Urothelium cell line (cell line): ENCODE measurements at places on chromosomes 4 and X.

GRCh38 chrX:73213734-73214425 is 771 bp downstream of the NAP1L2 start:
- peak; percentile 11 for DNase-seq

DNA sequence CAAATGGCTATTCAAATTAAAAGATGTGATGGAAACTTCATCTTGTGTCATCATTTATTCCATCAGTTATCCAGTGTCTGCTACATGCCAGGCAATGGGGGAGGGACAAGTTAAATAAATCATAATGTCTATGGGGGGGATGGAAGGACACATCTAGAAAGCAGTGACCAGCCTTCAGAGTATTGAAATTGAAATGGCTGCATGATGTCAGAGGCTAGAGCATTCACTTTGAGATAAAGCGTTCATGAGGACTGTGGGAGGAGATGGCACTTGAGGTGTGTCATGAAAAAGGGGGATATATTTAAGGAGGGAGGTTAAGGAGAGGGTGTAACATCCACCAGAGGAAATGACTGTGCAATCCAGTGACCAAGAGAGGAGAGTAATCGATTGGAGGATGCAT is 50.6 kb downstream of the SLIT2 start:
- DNase-seq, result no peak

DNA sequence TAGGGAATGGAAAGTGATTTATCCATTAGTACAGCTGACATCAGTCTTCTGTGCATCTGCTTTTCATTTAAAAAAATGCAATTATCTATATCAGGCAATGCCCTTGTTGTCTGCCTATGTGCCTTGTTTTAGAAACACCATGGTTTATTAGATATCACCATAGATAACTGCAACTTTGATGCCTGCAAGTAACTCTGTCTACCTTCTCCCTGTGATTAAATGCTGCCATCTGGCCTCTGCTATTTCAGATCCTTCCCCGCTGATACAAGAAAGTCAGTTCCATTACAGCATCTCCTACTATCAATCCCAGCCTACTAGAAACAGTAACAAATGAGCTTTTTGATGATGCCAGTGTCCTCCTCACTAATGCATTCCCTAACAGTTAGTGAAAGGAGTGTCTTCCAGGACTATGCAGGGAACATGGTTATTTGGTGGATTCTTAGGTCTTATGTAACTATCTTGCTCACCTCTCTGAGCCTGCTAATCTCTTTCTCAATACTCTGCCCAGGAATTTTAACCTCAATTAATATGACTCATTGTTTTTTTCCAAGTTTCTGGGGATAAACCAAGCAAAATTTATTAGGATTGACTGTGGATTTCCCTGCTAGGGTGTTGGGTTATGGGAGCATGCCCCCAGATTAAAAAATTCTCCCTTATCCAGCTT is 444.9 kb downstream of the RAPGEF2 start:
- peak; percentile 41 for DNase-seq

GRCh38 chr4:76830964-76831703 is 66.8 kb downstream of the SOWAHB start:
- peak; percentile 81 for DNase-seq

- no peak for DNase-seq
Measured at GRCh38 chr4:26420913-26421312, 69.4 kb downstream of the CCKAR start.

GRCh38 chr4:103496800-103497199 is 223.0 kb downstream of the TACR3 start:
- DNase-seq, result no peak

DNA sequence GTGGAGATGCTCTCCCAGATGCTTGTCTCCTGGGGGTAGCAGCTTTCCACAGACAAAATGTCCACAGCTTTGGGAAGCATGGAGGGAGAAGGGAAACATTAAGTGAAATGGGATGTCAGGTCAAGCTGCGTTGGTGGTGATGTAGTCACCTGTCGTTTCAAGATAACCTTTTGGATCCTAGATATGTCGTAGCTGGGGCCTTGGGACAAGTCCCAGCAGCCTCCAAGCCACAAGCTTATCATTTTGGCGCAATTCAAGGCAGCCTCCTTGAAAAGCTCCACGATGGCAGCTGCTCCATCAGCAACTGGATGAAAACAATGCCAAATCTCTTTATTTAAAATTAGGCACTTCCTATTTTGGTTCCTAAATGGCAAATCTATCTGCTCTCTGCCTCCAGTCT is 52.0 kb downstream of the RTL9 start:
- DNase-seq, result no peak

DNA sequence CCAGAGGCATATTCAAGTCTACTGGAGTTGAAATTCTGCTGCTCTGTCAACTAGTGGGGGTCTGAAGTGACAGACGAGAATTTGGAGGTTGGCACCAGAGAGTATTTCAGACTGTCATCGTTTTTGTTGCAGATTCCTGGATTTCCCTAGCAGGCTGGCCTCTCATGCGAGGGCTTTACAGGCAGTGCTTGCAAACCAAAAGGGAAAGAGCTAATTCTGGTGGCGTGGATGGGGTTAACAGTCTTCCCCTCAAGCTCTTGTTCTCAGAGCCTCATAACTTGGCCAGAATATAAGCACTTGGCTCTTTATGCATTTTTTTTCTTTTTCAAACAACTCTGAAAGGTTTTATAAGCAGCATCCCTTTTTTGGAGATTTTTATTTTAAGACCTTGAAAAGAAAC is at the start of gene SPARCL1:
Gene SPARCL1 (minus strand): TSS at position 190 of the 400 bp plus-strand sequence. CDS start 29,802 bp downstream, outside the sequence.
- DNase-seq, result no peak

DNA sequence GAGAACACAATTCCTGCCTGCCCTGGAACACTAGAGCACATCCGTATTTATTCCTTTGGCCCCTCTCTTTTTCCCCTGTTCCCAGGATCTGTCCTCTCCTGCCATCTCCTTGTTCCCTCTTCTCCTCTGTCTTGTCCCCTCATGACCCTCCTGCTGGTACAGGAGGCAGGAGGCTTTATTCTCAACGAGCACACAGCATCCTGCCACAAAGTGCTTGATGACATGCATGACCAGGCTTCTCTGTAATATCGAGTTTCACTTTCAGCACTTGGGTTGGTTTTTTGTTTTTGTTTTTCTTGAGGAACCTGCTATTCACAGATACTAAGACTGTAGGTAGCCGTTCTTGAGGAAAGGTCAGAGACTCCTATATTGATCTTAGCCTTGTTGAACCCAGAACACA is 35.3 kb downstream of the NALF2 start:
- no peak for DNase-seq

- DNase-seq, result no peak
Measured at GRCh38 chrX:99901091-99901490, 509.0 kb downstream of the PCDH19 start.

GRCh38 chrX:150525061-150525919 is 43.1 kb upstream of the MTM1 start:
- no peak for DNase-seq

GRCh38 chr4:186190581-186191199 is 677 bp upstream of the CYP4V2 start:
- DNase-seq, result peak; percentile 52

GRCh38 chrX:34382416-34382815 is 250.3 kb upstream of the FAM47A start:
- no peak for DNase-seq

DNA sequence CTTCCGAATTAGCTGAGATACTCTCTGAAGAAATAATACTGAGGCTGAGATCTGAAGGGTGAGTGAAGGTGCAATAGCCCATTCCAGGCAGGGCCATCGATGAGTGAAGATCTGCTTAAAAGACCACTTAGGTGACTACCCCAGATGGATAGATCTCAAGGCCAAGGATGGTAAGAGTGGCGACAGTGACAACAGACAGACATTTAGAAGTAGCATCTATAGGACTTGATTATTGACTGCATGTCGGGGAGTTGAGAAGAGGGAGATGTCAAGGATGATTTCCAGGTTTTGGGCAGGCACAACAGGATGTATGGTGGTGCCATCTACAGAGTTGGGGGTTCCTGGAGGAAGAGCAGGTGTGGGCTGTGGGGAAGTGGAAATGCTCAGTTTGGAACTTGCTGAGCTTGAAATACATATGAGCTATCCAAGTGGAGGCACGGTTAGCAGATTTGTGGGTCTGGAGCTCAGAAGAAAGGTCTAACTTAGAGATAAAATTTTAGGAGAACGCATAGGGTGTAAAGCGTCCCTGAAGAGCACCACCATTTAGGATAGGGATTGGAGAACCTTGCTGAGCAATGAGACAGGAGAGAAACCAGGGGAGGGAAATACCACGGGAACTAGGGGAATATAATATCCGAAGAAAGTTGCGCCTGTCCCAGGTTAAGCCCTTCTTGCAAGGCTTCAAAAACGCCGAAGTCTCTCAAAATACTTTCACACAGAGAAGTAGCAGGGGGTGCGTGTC is 688 bp downstream of the UFSP2 start:
- DNase-seq, result no peak

GRCh38 chr4:855880-856224 is 29.9 kb upstream of the CPLX1 start:
- DNase-seq, result no peak

GRCh38 chrX:124392794-124393193 is 46.4 kb downstream of the SH2D1A start:
- DNase-seq, result no peak

DNA sequence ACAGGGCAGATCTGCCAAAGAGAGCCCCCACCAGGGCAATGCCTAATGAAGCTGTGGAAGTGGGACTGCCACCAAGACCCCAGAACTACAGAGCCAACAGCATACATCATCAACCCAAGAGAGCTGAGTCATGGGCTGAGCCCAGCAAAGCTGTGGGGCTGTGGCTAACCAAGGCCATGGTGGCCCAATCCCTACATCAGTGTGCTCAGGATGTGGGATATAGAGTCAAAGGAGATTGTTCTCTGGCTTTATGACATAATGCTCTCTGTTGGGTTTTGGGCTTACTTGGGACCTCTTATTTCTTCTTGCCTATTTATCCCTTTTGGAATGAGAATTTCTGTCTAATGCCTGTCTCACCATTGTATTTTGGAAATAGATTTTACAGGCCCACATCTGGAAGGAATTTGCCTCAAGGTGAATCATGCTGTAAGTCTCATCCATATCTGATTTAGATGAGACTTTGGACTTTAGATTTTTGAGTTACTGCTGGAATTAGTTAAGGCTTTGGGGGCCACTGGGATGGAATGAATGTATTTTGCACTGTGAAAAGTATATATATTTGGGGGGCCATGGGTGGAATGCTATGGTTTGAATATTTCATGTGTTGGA is 5.4 kb upstream of the PRDM5 start:
- no peak for DNase-seq

GRCh38 chrX:147803948-147804347 is 107.8 kb upstream of the FMR1 start:
- peak; percentile 1 for DNase-seq

DNA sequence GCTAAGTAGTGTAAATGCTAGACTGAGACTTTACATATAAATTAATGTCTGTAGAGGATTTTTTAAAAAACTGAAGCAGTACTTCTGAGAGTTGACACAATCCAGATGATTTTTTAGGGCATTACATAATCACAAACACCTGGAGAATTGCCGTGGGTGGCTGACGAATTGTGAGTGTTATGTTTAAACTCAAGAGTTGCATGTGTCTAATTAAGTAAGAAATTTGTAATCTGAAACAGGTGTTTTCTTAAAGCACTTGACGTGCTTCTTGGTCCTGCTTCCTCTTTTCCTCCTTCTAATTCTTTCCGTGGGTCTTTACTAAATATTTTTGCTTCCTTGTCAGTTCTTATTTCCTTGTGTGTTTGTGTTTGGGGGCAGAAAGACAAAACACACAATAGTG is 27.8 kb downstream of the PIR start:
- no peak for DNase-seq

GRCh38 chrX:80576806-80577533 is 156.7 kb downstream of the TENT5D start:
- DNase-seq, result no peak

GRCh38 chr4:183289688-183290087 is 30.4 kb downstream of the CLDN22 start:
- peak; percentile 27 for DNase-seq

DNA sequence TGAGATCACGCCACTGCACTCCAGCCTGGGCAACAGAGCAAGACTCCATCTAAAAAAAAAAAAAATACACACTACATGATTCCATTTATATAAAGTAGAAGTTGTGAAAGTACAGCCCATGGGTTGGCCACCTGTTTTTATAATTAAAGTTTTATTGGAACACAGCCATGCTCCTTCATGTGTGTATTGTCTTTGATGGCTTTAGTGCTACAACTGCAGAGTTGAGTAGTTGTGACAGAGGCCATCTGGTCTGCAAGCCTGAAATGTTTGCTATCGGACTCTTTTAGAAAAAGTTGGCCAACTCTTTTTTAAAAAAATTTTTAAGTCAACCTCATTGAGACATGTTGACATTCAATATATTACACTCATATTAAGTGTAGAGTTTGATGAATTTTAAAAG is 41.2 kb upstream of the DUSP21 start:
- DNase-seq, result no peak

GRCh38 chrX:110964786-110965185 is 131.2 kb upstream of the PAK3 start:
- DNase-seq, result no peak

DNA sequence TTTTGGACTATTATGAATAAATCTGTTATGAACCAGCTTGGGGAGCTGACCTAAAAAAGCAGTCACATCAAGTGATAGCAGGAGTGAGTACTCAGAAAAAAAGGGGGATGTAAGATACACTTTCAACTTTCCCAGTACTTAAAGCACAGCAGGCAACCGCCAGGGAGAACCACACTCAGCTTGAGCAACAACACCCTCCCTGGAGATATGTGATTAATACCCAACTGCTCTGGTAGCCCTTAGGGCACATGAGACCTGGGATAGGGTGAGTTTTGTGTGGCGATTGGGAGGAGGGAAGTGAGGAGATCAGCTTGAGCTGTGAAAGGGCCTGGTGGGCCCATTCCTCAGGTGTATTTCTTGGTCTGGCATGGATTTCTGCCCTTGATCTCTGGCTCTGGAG is 220.3 kb upstream of the SFRP2 start:
- no peak for DNase-seq

- DNase-seq, result no peak
Measured at GRCh38 chr4:42074294-42074693, 78.2 kb downstream of the BEND4 start.

- peak; percentile 50 for DNase-seq
Measured at GRCh38 chrX:100994352-100995281, 25.1 kb downstream of the ARL13A start.

DNA sequence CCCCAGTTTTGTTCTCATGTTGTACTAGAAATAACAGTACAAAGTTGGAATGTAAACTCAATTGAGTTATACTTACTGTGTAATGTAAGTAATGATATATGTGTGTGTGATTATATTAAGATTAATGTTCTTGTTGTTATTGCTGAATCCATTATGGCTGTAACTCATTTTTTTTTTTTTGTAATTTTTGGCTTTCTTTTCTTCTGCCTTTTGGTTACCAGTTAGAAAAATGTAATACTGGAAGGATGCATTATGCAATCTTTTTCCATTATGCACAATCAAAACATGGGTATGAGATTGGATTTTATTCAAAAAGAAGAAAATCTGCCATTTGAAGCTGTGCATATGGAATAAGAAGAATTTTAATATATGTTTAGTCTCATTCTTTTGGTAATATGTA is 34.0 kb downstream of the BANK1 start:
- no peak for DNase-seq

GRCh38 chr4:81021142-81021944 is 9.2 kb upstream of the BMP3 start:
- DNase-seq, result no peak

- no peak for DNase-seq
Measured at GRCh38 chr4:38290366-38290765, 330.2 kb downstream of the PTTG2 start.

- DNase-seq, result peak; percentile 50
Measured at GRCh38 chr4:41413670-41414411, 124.1 kb upstream of the LIMCH1 start.
